CD4-positive, alpha-beta memory T cell (primary cell): ENCODE measurements at places on chromosomes 6 and 20.
A peak's percentile ranks its signal among the peaks of the same experiment; 100 is the strongest.

GRCh38 chr20:34163307-34163706, 51.3 kb upstream of the EIF2S2 start:
- no peak for DNase-seq

DNA sequence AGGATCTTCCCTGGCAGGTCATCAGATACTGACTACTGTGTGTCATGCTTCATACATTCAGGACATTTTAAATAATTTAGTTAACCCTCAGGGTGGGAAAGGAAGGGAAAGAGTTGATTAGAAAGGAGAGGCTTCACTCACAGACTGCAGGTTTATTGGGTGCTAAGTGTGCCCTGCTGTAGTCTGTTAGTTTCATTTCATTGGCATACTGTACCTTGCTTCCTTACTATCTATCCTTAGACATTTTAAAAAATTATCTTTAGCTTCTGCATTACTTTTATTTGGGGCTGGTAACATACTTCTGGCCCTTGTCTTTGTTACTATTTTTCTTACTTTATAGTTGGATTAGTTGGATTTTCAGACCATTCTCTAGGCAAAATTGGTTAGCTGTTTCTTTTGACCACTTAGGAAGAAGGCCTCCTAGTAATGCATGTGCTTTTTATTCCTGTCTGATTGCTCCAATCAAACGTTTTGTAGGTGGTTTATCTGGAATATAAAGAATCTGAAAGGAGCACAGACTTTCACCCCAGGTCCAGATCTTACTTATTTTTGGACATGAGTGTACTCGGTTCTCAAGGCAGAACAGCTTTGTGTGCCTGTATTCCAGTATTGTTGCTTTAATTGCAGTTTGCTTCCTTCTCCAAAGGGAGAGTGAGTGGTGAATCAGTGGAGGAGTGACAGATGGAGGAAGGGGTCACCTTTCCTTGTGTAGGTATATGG, 82.7 kb upstream of the PRDM1 start:
- DNase-seq: no peak

- peak; percentile 57 for DNase-seq
Observed at GRCh38 chr6:73610444-73611275, 43.1 kb downstream of the SLC17A5 start.

- DNase-seq: no peak
Observed at GRCh38 chr6:81172056-81172740, 580.3 kb downstream of the TENT5A start.

GRCh38 chr6:105326833-105327770, 75.8 kb downstream of the PREP start:
- no peak for DNase-seq

DNA sequence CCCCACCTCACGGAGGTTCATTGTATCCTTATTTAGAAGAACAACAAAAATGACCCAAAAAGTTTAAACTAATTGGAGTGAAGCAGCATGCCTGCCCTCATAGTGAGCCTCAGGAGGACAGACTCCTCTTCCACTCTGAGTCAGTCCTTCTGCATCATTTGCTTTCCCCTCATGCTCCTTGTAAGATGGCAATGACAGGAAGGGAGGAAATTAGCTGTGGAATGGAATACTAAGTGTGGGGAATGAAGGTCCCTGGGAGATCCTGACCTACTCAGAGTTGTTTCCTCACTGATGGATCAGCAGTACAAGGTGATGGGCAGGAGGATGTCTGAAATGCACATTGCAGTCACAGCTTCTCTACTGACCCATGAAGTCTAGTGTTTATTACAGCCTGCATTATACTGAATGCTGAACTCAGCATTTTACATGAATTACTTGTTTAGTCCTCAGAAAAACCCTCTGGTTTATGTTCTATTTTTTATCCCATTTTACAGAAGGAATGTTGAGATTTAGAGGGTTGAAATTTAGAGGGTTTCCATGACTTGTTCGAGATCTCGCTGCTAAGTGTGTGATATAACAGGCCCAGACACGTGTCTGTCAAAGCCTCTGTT, 212.0 kb upstream of the PCSK2 start:
- no peak for DNase-seq

GRCh38 chr6:151822252-151823111, 15.0 kb downstream of the ESR1 start:
- DNase-seq: no peak

DNA sequence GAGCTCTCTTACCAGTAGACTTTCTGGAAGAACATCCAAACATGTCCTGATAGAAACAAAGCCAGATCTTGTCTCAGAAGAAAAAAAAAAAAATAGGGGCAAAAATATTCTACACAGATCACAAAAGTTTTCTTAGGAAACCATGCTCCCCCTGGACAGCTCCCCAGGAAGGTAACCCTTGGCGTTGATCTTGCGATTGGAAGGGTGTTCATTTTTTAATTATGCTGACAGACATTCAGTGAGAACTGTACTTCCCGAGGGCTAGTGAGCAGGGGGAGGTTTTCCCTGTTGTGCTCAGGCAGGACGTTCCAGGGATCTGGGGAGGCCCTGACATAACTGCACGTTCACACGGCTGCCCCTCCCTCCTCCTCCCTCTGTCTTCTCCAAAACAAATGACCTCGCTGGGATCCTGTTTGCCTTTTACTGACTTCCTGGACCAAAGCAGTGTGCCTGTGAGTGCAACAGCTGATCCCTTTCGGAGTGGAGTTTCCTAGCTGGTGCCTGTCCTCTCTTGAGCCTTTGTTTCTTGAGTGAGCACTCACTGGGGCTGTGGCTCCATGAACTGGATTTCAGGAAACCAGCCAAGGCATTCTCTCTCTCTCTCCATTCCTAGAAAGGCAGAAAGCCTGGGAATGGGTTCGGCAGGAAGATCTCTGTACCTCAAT, 46.7 kb downstream of the MARCKS start:
- no peak for DNase-seq

DNA sequence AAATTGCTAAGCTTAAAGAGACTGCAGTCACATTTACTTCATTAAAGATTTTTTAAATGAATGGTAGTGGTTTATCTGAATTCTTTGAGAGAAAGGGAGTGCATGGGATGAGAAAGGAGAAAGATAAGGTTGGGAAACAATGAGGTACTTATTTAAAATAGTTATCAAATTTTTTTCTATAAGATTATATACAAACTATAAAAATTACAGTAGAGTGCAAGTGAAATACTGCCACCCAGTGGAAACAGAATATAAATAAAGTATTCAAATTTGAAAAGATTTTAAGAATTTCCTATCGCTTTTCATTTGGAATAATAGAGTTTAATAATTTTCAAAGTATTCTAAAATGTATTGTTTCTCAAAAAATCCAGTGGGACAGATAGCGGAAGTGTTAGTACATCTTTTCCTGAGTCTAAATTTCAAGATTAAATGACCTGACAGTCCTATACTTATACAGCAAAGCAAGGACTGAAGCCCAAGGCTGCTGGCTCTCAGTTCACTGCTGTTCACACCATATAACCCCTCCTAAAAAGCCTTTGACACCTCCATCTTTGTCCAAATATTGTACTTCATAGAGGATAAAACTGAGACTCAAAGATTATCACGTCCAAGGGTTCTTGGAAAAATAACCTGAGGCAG, 31.1 kb downstream of the EPM2A start:
- DNase-seq: no peak

GRCh38 chr6:116395647-116396046, 24.9 kb downstream of the DSE start:
- DNase-seq: no peak

GRCh38 chr20:29740601-29740950, 1516.9 kb upstream of the DEFB115 start:
- DNase-seq: no peak

DNA sequence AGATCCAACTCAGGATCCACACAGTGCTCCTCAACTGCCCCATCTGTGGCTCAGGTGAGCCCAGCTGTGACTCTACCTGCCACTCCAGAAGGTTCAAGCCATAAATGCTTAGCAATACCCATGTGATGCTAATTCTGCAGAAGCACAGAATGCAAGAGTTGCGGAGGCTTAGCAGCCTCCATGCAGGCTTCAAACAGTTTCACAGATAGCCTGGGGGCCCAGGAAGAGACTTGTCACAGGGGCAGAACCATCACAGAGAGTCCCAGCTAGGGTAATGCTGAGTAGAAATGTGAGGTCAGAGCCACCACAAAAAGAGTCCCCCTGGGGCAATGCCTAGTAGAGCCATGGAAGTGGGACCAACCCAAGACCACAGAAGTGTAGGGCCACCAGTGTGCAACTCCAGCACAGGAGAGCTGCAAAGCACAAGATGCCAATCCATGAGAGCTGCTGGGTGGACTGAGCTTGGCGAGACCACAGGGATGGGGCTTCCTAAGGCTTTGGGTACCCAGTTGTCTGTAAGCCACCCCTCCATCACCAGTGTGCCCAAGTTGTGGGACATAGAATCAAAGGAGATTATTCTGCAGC, 283.9 kb downstream of the UBE3D start:
- DNase-seq: no peak

- DNase-seq: no peak
Observed at GRCh38 chr6:20554326-20554725, 20.1 kb downstream of the CDKAL1 start.

DNA sequence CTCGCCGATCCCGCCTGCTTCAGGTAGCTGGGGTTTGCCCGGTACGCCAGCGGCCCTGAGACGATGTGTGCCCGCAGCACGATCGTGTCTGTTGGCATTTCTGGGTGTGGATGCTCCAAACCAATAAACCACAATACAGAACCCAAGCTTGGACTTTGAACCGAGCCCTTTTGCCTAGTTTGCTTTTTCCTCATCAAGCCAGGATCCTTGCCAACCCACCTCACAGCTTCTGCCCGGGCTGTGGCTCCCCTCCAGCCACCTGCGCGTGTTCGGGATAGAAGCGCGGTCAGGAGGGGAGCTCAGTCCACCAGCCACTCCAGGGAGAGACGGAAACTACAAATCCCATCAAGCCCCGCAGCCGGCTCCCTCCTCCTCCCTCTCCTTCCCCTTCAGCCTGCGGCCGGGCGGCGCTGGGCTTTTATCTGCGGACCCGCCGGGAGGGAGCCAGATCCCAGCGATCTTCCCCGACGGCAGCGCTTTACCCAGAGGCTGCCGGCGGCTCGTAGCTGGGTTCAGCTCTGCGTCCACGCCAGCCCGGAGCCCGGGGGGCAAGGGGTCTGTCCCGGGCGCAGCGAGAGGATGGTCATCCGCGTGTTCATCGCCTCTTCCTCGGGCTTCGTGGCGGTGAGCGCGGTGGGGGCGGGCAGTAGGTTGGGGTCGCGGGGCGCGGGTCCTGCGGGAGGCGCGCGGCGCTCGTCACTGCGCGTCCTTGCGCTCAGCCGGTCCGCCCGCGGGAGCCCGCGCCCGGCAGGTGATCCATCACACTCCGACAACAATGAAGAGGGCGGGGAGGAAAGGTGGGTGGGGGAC, at the start of gene SH3BGRL2:
Gene SH3BGRL2, plus strand, starts transcription at position 447 of the 810 bp plus-strand sequence. Its CDS starts 133 bp downstream, at position 580.
- no peak for DNase-seq

- DNase-seq: no peak
Observed at GRCh38 chr6:33856031-33856590, 52.3 kb upstream of the MLN start.

DNA sequence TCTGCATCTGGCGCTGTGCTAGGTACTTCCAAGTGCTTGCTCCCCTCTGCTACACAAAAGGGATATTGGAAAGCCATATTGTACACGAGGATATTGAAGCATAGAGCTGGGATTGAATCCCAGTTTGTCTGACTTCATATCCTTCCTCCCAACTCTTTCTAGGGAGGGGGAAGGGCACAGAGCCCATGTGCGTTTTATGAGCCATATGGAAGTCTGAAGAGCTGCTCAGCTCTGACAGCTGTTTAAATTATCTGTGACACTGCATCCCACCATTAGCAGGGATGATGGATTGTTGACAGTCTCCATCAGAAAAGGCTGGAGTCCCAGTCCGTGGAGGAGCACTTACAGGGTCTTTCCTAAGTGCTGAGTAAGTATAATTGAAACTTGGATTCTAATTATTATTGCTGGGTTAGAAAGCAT, 18.4 kb downstream of the TIAM2 start:
- DNase-seq: no peak

DNA sequence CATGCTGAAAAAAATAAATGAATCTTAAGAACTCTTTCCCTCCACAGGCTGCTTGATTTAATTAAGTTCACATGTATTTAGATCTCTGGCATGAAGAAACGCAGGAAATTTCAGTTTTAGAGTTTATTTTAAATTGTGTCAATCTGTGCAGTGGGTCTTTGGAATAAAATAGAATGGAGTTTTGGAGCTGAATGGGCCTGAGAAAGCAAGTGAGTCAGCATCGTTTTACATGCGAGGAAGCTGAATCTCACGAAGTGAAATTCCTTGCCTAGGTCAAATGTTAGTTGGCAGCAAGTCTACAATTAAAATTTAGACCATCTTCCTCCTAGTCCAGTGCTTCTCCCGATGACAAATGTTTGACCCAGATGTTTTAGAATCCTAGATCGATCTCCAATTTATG, 22.4 kb downstream of the MAP7 start:
- DNase-seq: no peak

- DNase-seq: no peak
Observed at GRCh38 chr20:33680686-33681085, 5.5 kb downstream of the E2F1 start.

- DNase-seq: no peak
Observed at GRCh38 chr6:72661411-72661810, 39.5 kb downstream of the KCNQ5 start.

DNA sequence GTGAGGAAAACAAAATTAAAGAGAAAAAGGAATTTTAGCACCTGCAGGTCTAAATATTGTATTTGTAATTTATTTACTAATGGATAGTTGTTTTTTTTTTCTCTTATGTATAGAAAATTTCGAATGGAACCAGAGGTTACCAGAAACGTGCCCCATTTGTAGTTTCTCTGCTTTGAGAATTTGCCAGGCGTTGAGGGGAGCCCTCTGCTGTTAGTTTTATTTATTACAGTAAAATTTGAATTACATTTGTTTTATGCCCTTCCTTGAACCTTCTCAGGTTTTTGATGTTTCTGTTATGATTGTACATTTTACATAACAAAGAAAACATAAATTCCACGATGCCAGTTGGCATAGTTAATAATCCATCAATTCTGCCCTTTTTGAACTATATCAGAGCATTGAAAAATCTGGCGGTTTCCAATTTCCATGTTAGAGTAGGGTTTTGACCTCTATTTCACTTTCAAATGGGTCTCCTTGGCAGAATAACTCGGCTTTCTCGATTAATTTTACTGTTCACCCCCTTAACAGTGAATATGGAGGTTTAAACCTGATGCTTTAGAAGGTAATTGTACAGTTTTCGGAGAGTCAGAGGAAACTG, 35.1 kb upstream of the RFPL4B start:
- DNase-seq: no peak

GRCh38 chr6:43771858-43772680, 2.1 kb downstream of the VEGFA start:
- peak; percentile 12 for DNase-seq

DNA sequence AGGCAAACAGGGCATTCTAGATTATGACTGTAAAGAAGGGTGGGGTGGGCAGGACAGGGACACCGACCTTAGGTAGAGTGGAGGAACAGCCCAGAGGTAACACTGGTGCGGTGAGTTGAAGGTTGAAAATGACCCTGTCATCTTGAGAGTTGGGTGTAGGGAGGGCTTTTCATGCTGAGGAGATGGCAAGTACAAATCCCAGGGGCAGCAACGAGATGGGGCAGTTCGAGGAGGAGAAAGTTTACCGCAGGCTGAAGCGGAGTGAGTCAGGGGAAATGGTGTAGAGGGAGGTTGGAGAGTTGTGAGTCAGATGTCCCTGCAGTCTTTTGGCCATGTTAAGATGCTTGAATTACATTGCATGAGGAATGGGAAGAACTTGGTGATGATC, 101.1 kb downstream of the HIVEP1 start:
- no peak for DNase-seq
